Keratinocyte (primary cell): ENCODE measurements at places on chromosomes 3 and 15.

DNA sequence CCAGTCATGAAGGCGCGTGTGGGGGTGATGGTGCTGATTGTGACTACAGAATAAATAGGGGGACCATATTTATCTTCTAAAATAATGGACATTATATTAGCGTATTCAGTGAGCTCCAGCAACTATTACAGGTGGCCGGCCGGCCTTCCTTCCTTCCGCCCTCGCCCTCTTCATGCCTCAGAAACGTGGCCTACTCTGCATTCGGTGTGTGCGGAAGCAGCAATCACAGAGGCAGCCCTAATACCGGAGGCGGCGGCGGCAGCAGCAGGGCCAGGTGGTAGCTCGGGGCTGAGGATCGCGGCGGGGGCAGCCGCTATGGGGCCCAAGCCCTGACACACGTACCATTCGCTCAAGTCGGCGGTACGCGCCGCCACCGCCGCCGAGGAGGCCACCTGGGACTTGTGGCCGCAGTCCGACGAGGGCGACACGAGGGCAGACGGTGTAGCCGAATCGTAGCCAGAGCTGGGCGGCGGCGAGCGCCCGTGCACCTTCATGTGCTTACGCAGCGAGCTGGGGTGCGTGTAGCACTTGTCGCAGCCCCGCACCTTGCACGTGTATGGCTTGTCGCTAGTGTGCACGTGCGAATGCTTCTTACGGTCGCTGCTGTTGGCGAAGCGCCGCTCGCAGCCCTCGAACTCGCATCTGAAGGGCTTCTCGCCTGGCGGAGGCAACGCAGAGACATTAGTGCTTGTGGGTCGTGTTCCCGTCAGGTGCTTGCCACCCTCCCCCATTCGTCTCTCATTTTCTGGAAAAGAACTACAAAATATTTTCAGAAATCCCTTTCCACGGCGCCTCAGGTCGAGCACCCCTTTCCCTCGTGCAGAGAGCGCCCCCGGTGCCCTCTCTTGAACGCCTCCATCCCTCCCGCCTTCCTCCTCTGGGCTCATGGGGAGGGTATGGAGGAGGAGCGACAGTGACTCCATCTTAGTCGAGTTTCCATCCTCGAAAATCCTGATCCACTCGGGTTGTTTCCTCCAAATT is 15.5 kb downstream of the ZIC4 start:
- no peak for DNase-seq

GRCh38 chr15:56367156-56367555 is 1.9 kb downstream of the TEX9 start:
- DNase-seq: no peak

DNA sequence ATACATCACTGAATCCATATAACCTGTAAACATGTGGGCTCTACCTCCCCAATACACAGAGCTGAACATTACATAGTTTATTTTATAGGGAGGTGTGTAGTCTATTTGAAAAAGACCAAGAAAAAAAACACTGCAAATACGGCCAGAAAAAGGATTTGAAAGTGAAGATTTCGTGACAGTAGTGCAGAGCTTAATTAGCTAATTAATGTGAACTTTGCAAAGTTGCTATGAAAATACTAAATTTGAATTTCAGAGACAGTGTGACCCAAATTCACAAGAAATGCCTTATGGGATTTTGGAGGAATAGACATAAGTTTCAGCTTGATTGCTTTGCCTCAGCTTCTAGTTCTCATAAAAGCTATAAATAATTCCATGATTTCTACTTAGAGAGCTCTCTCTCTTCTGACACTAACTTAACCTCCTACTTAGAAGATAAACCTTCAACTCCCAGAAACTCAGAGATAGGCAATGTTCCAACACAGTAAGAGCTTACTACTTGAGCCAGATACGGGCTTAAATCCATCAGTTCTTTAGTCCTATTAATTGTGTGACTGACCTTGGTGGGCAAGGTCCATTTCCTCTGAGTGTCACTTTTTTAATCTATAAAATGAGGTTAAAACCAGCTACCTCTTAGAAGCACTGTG is 87.3 kb upstream of the THBS1 start:
- no peak for DNase-seq

- no peak for DNase-seq
Measured at GRCh38 chr3:152300029-152300731, 31.5 kb downstream of the MBNL1 start.

GRCh38 chr3:87410110-87410509 is 133.7 kb upstream of the POU1F1 start:
- no peak for DNase-seq
